ENCODE measurements at places on chromosomes 16 and 17. TPM values are rescaled to one million over a fixed set of nuclear protein-coding genes. Genes with fewer than 3 reads are reported as not detected.
A peak's percentile ranks its signal among the peaks of the same experiment; 100 is the strongest.

DNA sequence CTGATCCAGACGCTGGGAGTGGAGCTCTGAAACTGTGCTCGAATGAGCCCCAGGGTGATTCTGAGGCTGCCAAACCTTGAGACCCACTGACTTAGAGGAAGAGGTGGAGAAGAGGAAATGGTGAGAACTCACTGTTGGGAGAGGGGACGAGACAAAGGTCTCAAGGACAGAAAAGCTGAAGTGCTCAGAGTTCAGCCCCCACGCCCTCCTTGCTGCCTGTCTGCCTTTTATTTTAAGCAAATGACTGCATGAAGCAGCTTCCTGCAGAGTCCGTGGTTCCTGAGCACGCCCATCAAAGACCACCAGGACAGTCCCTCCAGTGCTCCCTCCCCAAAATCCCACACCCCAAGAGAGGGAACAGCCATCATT, 20.4 kb downstream of the COTL1 start:
- DNase-seq = no peak

DNA sequence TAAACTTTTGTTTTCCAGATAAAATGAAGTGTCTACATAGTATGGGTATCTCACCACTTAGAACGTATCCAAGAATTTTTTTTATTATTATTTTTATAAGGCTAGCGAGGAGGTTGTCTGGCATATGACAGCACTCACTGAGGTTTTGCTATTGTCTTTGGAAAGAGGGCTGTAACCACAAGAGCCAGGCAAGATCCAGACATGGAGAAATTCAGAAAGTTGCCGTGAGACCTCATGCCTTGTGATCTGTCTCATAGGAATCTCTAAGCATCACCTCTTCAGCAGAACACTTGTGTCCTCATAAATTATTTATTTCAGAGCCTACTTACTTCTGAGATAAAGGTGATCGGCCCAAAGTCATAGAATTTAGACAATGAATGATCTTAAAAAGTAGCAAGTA, 410.8 kb downstream of the CDH11 start:
- no peak for DNase-seq

- DNase-seq = no peak
These were observed 50.8 kb downstream of the AKAP1 start for GRCh38 chr17:57135789-57136291.

- DNase-seq = no peak
These were observed 52.3 kb downstream of the RPGRIP1L start for GRCh38 chr16:53651357-53651756.

DNA sequence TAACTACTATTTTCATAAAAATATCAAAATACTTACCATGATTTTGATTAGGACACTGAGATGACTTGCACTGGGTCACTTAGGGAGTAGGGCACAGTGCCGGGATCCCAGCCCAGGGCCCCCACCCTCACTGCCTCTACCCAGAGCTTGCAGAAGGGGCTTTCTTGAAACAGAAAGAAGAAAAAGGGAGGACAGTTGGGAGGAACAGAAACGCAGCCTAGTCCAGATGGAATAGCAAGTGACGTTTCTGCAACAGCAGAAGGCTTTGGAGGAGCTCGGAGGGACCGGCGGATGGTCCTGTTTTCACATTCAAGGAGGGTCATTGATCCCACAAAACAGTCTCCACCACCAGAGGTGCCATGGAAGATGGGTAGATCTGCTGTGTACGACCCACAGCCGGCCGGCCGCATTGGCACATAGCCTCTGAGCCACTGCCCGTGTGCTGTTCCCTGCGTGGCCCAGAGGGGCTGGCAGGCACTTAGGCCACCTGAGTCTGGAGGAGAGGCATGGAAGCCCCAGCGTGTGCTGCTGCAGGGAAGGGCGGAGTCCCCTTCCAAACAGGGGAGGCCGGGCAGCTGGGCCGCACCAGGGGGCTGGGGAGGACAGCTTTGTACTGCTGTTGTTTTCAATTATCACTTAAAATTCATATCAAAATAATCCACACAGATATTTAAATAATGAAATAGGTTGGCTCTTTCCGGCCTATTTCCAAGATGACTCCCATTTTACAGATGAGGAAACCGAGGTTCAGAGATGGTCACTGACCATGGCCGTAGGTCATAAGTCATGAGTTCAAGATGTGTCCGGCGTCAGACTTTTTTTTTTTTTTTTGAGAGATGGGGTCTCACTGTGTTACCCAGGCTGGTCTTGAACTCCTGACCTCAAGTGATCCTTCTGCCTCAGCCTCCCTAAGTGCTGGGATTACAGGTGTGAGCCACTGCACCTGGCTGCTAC, 22.9 kb upstream of the GSG1L start:
- no peak for DNase-seq

GRCh38 chr17:9670596-9670995, 25.3 kb downstream of the USP43 start:
- DNase-seq = no peak

DNA sequence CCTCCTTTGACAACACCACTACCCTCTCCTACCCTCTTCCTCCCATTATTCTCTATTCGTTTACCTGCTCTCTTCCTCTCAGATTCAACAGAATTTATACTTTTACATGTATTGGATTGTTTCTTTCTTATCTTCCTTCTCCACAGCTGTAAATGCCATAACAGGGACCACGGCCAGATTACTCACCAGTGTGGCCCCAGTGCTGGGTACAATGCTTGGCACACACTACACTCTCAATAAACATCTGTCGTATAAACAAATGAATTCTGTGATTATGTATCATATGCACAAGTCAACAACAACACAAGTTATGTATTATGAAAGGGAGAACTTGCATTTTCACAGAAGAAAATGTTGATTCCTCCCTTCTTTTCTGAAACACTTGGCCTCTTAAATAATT, 20.0 kb downstream of the AARSD1 start:
- DNase-seq = peak; percentile 40

DNA sequence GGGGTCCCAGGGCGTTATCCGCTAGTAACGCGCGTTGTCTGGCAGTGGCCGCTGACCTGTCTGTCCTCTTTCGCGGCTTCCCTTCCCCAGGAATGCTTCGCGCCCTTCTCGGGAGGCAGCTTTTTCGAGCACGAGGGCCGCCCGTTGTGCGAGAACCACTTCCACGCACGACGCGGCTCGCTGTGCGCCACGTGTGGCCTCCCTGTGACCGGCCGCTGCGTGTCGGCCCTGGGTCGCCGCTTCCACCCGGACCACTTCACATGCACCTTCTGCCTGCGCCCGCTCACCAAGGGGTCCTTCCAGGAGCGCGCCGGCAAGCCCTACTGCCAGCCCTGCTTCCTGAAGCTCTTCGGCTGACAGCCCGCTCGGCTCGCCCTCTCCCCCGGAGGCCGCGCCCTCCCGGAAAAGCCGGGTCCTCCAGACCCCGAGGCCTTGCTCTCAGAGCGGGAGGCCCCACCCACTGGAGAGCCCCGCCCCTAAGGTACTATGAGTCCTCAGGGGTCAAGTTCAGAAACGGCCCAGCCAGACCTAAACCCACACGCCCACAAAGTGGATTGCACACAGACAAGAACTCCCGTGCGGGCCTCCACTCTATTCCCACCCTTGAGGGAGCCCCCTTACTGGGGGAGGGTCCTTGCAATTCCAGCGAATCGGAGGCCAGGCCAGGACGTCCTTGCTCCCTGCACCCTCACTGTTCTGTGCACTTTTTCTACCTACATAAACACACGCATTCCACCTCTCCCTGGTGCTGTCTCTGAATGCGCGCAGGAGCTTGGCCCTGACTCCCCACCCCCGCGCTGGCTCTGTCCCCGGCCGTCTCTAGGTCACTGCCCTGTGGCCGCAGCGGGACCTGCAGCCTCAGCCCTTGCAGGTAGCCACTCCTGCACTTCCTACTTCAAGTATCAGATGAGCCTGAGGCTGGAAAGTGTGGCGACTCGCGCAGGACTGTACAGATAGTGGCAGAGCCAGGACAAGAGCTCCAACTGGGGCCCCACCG, 5.4 kb upstream of the SLC5A2 start:
- DNase-seq = no peak

DNA sequence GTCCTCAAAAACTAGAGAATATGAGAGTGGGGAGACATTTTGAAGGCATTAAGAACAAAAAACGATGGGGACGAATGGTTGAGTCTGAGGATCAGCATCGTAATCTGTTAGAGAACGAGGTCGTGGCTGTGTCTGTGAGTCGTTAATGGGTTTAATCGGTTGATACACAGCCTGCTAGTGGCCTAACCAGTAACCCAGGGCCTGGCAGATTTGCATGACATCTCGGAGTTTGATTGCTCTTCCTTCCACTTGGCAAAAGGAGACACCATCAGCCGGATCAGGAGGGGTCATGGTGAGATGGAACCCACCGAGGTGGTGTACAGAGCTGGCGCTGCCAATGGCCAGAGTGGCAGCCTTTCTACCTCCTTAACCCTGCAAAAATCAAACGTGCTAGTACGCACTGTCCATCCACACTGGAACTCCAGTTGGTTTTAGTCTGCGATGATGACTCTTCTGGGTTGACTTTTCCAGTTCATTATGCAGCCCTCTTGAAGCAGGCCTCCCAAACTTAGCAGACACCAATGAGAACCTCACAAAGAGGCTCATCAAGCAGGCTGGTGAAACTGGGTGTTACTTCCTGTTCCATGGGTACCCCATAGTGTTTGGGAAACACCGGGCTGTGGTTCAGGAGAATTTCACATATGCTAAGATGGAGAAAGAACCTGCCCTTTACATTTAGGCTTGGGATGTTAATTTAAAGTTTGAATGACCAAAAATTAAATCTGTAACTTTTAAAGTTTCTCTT, 4.1 kb downstream of the HS3ST3B1 start:
- DNase-seq = no peak

DNA sequence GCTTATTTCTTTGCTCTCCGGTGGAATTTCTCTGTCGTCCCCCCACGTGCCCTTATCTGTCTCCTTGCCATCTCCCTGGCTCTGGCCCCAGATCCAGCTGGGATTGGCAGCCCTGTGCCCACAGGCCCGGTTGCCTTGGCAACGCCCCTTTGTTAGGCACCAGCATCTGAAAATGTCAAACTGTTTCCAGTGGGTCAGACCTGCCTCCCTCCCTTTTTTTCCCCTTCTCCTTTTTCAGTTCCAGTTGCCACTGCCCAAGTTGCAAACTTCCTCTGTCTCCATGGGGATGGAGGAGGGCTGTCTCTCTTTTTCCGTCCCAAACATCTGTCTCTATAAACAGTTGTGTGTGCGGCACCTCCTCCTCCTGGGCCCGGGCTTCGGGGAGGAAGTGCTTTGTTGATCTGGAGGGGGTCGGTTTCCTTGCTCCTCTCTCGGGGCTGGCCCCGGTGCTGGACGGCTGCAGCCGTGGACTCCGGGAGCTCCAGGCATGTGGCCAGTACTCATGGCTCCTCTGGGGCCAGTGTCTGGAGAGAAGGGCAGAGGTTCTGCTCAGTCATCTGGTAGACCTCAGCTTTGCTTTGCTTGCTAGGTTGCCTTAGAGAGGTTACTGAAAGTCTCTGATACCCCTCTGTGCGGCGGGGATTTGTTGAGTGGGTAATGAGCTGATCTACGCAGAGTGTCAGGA, 35.3 kb downstream of the SOCS3 start:
- DNase-seq = peak; percentile 89

Gene HS3ST6
- total RNA-seq = not detected

Gene ITGB4
- total RNA-seq = not detected

Gene HEXIM2
- 6.1 TPM for total RNA-seq

Gene CFAP97D1
- total RNA-seq = not detected

Gene SLC2A4
- total RNA-seq = under 0.01 TPM

Gene RAMP2
- 0.28 TPM for total RNA-seq

Measured in IMR-90 (cell line).